ENCODE measurements at places on chromosomes 13 and 19.

DNA sequence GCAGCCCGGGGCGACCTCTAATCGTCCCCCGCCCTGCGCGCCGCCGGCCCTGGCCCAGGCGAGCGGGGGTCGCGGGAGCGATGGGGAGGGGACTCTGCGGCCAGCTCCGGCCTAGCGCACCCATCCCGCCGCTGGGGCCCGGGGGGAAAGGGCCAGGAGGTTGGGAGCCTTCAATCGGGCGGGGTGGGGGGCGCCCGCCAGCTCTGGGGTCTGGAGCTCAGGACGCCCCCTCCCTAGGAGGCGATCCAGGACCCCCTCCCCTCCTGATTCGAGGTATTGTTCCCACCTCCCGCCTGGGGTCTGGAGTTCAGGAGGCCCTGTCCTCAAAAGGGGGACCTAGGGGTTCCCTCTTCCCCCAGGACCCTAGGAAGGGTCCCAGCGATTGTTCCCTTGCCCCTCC lies 430 bp downstream of the ZNF358 start:
- no peak for DNase-seq

- DNase-seq: peak; percentile 46
Observed at GRCh38 chr19:23002690-23003422, at the start of gene ZNF728. Gene ZNF728 (minus strand): TSS chr19:23003176. CDS start chr19:23003030, 146 bp downstream.

DNA sequence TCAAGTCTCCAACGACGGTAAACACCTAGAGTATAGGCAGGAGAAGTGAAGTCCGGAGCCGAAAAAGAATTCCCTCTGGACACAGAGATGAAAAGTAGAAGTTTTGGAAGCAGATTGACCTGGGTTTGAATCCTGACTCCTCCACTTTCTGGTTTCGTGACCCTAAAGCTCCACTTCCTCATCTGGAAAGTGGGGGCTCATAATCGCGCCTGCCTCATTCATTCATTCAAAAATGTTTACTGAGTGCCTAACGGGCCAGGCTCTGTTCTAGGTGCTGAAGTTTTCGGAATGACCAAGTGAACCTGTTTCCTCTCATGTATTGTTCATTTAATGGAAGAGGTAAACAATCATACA lies 7.1 kb upstream of the EML2 start:
- no peak for DNase-seq

GRCh38 chr19:12015753-12016116 lies 19.7 kb downstream of the ZNF433 start:
- DNase-seq: no peak

- no peak for DNase-seq
Observed at GRCh38 chr19:15471639-15472101, 7.3 kb upstream of the RASAL3 start.

GRCh38 chr19:41813911-41814310 lies 17.5 kb downstream of the CEACAM3 start:
- no peak for DNase-seq

GRCh38 chr19:49210108-49210900 lies 52.7 kb downstream of the TRPM4 start:
- no peak for DNase-seq

- DNase-seq: no peak
Observed at GRCh38 chr19:49954933-49955332, 6.0 kb downstream of the SIGLEC11 start.

DNA sequence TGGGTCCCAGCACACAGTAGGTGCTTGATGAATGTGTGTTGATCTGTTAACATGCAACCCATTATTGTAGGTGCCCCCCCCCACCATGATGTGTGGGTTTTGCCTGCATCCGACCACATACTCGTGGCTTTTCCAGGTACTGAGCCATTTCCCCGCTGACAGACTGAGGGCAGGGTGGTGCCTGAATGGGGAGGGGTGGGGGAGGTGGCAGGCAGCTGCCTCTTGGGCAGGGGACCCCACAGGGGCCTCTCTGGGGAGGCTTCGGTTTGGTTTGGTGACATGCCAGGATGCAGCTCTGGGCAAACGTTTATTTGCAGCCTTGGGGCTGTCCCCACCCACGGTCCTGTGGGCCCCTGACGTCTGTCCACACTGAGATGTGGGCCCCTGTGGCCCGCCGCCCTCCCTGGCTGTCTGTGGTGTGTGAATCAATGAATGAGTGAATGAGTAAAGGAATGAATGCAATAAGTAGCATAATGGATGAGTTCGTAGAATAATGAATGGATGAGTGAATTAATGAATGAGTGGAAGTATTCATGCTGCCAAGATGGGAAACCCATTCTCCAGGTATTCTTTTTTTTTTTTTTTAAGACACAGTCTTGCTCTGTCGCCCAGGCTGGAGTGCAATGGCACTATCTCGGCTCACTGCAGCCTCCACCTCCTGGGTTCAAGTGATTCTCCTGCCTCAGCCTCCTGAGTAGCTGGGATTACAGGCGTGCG lies 9.0 kb upstream of the JUND start:
- no peak for DNase-seq

DNA sequence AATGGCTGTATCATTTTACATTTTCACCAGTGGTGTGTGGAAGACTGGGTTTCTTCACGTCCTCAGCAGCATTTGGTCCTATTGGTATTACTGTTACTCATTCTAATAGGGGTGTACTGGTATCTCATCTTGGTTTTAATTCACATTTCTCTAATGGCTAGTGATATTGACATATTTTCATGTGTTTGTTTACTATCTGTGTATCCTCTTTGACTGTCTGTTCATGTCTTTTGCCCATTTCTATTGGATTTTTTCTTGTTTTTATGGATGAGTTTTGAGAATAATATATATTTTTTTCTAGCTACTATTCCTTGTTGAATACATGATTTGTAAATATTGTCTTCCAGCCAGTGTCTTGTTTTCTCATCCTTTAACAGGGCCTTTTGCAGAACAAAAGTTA lies 13.8 kb downstream of the IFNL2 start:
- DNase-seq: no peak

All from globus pallidus (tissue), 1 donor.